ENCODE measurements at places on chromosomes 6 and 20. TPM values are rescaled to one million over a fixed set of nuclear protein-coding genes. Genes with fewer than 3 reads are reported as not detected.
A peak's percentile ranks its signal among the peaks of the same experiment; 100 is the strongest.

Gene GJA10
- not detected for total RNA-seq

Gene PAK5
- not detected for total RNA-seq

Gene SRMS
- not detected for total RNA-seq

Gene HLA-DQA2
- not detected for total RNA-seq

Gene LRRN4
- total RNA-seq, result not detected

Gene GNL1
- total RNA-seq, result 64.8 TPM

Gene CCN6
- total RNA-seq, result 6.8 TPM

DNA sequence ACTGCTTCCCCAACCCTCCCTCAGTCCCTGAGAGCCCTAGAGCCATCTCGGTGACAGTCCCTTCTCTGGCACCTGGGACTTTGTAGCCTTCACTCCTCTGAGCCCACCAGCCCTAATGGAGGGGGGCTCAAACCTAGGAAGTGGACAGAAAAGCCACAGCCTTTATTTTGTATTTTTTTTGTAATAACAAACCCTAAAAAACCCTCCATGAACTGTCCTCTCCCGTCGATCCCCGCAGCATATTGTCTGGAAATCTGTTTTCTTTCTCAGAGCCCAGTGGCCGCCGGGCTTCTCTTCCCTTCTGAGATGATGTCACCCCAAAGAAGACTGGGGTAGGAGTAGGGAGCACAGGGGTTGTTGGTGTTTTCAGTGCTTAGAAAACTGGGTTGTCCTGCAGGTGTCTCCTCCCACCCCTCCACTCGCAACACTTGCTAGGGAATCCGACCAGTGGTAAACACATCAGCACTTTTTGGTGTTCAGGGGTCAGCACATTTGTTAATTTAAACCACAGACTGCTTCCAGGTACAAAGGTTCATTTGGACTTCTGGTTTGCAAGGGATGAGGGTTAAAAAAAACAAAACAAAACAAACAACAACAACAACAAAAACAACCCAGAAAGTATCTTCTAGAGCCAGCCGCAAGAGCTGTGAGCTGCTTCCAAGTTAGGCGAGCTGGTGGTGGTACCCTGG is 9.9 kb downstream of the PAX1 start:
- peak; percentile 79 for DNase-seq
- H3K36me3 ChIP-seq, result no peaks in the 10 kb centered on the region
- H3K27ac ChIP-seq, result no peak overlapping the region
- no peak overlapping the region for H3K4me3 ChIP-seq
- H3K27me3 ChIP-seq, result peaks cover 3% of the 10 kb centered on the region
- no peaks in the 10 kb centered on the region for H3K4me1 ChIP-seq

- no peaks in the 10 kb centered on the region for H3K27me3 ChIP-seq
- peak; percentile 63 for DNase-seq
- H3K27ac ChIP-seq, result no peak overlapping the region
- no peaks in the 10 kb centered on the region for H3K36me3 ChIP-seq
- no peaks in the 10 kb centered on the region for H3K4me1 ChIP-seq
- H3K4me3 ChIP-seq, result no peak overlapping the region
Observed at GRCh38 chr20:61808447-61808846, 257.2 kb downstream of the TAF4 start.

DNA sequence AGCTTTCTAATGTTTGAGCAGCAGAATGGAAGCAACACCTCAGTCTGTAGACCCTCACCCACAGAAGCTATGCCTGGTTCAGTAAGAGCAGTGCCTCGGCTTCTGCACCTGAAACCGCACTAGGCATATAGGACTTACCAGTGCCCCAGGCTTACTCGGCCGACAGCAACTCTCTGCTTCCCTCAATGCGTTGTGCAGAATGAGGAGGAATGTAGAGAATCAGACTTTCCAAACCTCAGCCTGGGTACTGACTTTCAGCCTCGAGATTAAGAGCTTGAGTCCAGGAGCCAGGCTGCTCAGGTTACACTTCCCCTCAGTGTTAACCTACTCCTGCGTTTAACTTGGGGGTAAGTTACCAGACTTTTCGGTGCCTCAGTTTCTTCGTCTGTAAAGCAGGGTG is 8.6 kb downstream of the EYA2 start:
- H3K4me1 ChIP-seq, result no peaks in the 10 kb centered on the region
- no peak overlapping the region for H3K4me3 ChIP-seq
- H3K27ac ChIP-seq, result no peak overlapping the region
- no peak for DNase-seq
- no peaks in the 10 kb centered on the region for H3K36me3 ChIP-seq

GRCh38 chr6:125949069-125949468 is 7.5 kb upstream of the HINT3 start:
- no peaks in the 10 kb centered on the region for H3K36me3 ChIP-seq
- H3K27me3 ChIP-seq, result no peaks in the 10 kb centered on the region
- peak overlapping the region; percentile 98 for H3K27ac ChIP-seq
- H3K4me1 ChIP-seq, result peaks cover 59% of the 10 kb centered on the region

DNA sequence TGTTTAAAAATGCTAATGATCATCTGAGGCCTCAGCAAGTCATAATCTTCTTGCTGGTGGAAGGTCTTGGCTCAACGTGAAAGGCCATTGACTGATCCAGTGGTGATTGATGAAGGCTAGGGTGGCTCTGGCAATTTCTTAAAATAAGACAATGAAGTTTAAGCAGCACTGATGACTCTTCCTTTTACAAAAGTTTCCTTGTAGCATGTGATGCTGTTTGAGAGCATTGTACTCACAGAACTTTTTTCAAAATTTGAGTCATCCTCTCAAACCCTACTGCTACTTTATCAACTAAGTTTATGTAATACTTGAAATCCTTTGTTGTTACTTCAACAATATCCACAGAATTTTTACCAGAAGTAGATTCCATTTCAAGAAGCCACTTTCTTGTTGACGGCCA is 382.3 kb downstream of the ESR1 start:
- peaks cover 18% of the 10 kb centered on the region for H3K36me3 ChIP-seq
- H3K4me3 ChIP-seq, result no peak overlapping the region
- no peak overlapping the region for H3K27ac ChIP-seq
- H3K4me1 ChIP-seq, result peaks cover 9% of the 10 kb centered on the region
- no peaks in the 10 kb centered on the region for H3K27me3 ChIP-seq
- DNase-seq, result no peak

GRCh38 chr6:125346926-125347563 is 45.3 kb upstream of the HDDC2 start:
- H3K4me1 ChIP-seq, result no peaks in the 10 kb centered on the region
- peak overlapping the region; percentile 53 for H3K4me3 ChIP-seq
- H3K27ac ChIP-seq, result no peak overlapping the region
- H3K36me3 ChIP-seq, result no peaks in the 10 kb centered on the region

DNA sequence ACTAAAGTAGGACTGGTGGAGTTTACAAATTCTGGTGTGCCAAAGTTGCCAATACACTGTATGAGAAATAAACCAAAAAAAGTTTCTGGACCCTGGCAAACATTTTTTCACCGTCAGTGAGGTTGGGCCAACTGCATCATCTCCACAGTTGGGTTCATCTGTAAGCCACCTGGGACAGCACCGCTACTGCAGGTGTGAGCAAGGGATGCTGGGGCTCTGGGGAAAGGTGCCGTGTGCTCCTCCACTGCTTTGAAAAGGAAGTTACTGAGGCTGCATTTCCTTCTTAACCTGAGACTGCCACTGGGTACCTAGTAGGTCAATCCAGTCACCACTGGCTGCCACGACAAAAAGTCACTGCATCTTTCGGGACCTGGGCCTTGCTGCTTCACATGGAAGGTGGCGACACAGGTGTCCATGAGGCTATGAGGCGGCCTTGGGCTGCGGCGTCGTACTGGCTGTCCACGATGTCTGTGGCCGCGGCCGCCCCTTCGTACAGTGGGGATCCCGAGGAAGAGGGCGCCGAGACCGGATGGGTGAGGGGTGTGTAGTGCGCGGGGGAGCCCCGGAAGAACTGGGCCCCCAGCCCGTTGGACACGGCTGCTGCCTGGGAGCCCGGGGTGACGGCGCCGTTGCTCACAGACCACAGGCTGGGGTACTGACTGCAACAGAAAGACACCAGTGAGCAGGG is 9.6 kb downstream of the TBXT start:
- no peak overlapping the region for H3K27ac ChIP-seq
- no peak overlapping the region for H3K4me3 ChIP-seq
- no peaks in the 10 kb centered on the region for H3K4me1 ChIP-seq
- H3K36me3 ChIP-seq, result no peaks in the 10 kb centered on the region

DNA sequence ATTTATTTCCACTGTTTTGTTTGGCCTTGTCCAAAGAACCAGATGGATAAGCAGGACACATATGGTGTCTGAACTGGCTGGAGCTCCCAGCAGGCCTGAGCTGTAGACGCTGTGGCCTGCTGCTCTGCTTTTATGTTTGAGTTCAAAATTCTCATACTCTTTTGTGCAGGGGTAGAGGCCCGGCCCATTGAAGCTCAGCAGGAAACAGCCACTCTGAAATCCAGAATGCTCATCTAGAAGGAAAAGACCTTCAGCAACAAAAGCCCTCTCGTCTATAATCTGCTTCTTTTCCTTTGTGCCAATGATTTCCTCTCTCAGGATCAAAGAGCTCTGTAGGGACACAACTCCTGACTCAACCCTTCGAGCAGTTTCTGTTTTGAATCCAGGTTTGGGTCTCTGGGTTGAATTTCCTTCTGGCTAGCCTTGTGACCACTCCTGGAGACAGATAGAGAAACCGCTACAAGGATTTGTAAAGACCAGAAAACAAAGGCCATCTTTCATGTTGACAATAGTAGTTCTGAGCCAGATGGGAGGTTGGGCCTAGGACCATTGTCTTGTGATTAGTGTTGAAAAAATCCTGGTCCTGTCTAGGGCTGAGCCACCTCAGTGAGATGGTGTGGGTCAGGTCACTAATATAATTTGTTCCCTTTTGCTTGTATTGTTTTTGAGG is 446.7 kb downstream of the BCKDHB start:
- H3K27ac ChIP-seq, result no peak overlapping the region
- H3K36me3 ChIP-seq, result no peaks in the 10 kb centered on the region
- peaks cover 11% of the 10 kb centered on the region for H3K4me1 ChIP-seq

GRCh38 chr20:23937303-23938117 is 51.1 kb downstream of the GGTLC1 start:
- H3K4me3 ChIP-seq, result no peak overlapping the region
- peaks cover 5% of the 10 kb centered on the region for H3K27me3 ChIP-seq
- H3K4me1 ChIP-seq, result no peaks in the 10 kb centered on the region

- no peak overlapping the region for H3K4me3 ChIP-seq
- no peaks in the 10 kb centered on the region for H3K4me1 ChIP-seq
- no peaks in the 10 kb centered on the region for H3K36me3 ChIP-seq
- no peak overlapping the region for H3K27ac ChIP-seq
Observed at GRCh38 chr6:23244300-23244699, 674.9 kb downstream of the HDGFL1 start.

- H3K36me3 ChIP-seq, result no peaks in the 10 kb centered on the region
- no peaks in the 10 kb centered on the region for H3K4me1 ChIP-seq
- no peak for DNase-seq
- H3K4me3 ChIP-seq, result no peak overlapping the region
Observed at GRCh38 chr20:48392407-48393310, 435.1 kb downstream of the PREX1 start.

- peaks cover 8% of the 10 kb centered on the region for H3K4me1 ChIP-seq
- H3K36me3 ChIP-seq, result no peaks in the 10 kb centered on the region
- no peaks in the 10 kb centered on the region for H3K27me3 ChIP-seq
- H3K4me3 ChIP-seq, result no peak overlapping the region
- H3K27ac ChIP-seq, result no peak overlapping the region
Observed at GRCh38 chr6:73690056-73690455, 5.9 kb upstream of the CD109 start.

GRCh38 chr6:85125526-85125925 is 324.4 kb upstream of the NT5E start:
- DNase-seq, result no peak
- H3K4me3 ChIP-seq, result no peak overlapping the region
- H3K36me3 ChIP-seq, result no peaks in the 10 kb centered on the region
- H3K27me3 ChIP-seq, result no peaks in the 10 kb centered on the region
- peaks cover 43% of the 10 kb centered on the region for H3K4me1 ChIP-seq

GRCh38 chr20:47654370-47654769 is 130.9 kb downstream of the SULF2 start:
- H3K36me3 ChIP-seq, result peaks cover 28% of the 10 kb centered on the region
- no peak overlapping the region for H3K27ac ChIP-seq
- no peak for DNase-seq
- no peak overlapping the region for H3K4me3 ChIP-seq

GRCh38 chr6:35258336-35258735 is 1.2 kb upstream of the ZNF76 start:
- peak; percentile 80 for DNase-seq
- peaks cover 20% of the 10 kb centered on the region for H3K4me1 ChIP-seq
- H3K27ac ChIP-seq, result peak overlapping the region; percentile 95
- no peaks in the 10 kb centered on the region for H3K36me3 ChIP-seq

DNA sequence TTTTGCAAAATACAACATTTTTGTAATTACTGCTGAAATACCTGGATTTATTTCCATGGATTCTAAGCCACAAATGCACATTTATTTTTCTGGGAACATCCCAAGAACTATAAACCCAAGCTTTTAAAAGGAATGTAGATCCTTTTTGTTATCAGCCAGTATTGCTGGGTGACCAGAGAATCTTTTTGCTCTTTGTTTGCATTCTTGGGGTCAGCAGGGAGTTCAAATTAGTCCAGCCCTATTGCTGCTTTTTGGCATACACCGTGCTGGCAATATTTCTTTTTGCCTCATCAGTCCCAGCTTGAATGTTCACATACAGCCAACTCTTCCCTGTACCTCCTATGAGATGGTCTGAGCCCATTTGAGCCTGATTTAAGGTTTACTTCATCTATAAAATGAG is 155.2 kb upstream of the CNR1 start:
- no peaks in the 10 kb centered on the region for H3K4me1 ChIP-seq
- no peak for DNase-seq
- H3K36me3 ChIP-seq, result no peaks in the 10 kb centered on the region
- H3K4me3 ChIP-seq, result no peak overlapping the region
- H3K27me3 ChIP-seq, result no peaks in the 10 kb centered on the region
- H3K27ac ChIP-seq, result no peak overlapping the region

- no peaks in the 10 kb centered on the region for H3K27me3 ChIP-seq
- peaks cover 13% of the 10 kb centered on the region for H3K4me1 ChIP-seq
- H3K4me3 ChIP-seq, result no peak overlapping the region
- H3K27ac ChIP-seq, result no peak overlapping the region
- no peaks in the 10 kb centered on the region for H3K36me3 ChIP-seq
Observed at GRCh38 chr20:53157443-53158408, 185.6 kb downstream of the TSHZ2 start.

- no peak overlapping the region for H3K4me3 ChIP-seq
- no peak for DNase-seq
- no peak overlapping the region for H3K27ac ChIP-seq
- H3K4me1 ChIP-seq, result no peaks in the 10 kb centered on the region
Observed at GRCh38 chr6:7006515-7007191, 101.1 kb upstream of the RREB1 start.

DNA sequence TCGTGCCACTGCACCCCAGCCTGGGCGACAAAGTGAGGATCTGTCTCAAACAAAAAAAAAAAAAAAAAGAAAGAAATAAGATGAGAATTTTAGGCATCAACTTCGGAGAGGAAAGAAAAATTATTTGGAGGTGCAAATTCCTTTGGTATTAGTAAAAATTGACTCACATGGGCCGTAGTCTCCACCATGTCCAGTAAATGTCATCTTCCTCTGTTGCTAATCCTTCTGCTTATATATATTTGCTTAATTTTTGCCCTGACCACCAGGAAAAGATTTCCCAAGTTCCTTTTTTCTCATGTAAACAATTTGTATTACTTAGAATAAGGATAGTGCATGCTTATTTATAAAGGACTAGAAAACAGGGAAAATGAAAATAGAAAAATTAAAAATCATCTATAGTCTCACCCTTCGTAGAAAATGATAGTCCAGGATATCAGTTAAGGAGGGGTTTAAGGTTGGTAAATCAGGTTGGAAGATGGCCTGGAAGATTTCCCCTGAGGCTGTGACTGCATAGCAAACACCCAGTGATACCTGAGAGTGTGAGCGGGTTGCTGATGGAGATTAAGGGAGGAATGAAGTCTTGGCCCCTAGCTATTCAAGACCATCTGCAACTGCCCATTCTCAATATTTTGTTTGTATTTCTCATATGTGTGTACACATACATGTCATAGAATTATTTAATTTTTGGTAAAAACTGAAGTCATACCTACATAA is 240.8 kb downstream of the ZNF217 start:
- H3K27ac ChIP-seq, result no peak overlapping the region
- no peaks in the 10 kb centered on the region for H3K4me1 ChIP-seq
- no peaks in the 10 kb centered on the region for H3K36me3 ChIP-seq
- H3K27me3 ChIP-seq, result no peaks in the 10 kb centered on the region
- H3K4me3 ChIP-seq, result no peak overlapping the region
- no peak for DNase-seq

Measured in osteoblast (primary cell).